Activated CD8-positive, alpha-beta memory T cell treated with anti-CD3 and anti-CD28 coated beads for 48 hours (primary cell): ENCODE measurements at places on chromosomes 16 and 17.

DNA sequence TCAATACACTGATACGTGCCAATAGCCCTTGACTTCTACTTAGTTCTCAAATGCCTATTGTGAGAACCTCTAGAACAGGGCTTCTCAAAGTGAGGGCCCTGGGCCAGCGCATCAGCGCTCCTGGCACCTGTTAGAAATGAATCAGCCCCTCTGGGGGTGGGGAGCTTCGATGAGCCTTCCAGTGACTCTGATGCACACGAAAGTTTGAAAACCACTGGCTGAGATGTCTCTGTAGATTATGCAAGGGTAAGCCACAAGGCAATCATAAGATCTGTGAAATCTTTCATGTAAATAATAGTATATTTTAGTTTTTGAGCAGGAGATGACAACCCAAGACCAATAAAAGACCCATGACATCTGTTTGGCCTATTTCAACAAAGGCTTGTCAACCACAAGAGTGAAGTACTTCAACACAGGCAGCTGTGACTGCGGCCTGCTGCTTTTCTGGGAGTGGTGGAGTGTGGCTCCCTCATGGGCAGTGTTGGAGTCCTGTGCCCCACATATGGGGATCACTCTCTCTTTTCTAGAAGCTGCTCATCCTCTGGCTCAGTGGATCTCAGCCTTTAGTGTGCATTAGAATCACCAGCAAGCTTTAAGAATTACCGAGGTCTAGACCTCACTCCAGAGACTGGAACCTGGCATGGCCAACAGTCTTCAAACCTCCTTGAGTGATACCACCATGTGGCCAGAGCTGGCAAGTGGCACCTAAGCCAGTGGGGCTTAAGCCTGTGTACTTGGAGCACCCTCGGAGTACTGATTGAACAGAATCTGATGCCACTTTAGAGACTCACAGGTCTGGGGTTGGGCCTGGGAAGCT lies 5.8 kb downstream of the MTHFSD start:
- no peak for DNase-seq

DNA sequence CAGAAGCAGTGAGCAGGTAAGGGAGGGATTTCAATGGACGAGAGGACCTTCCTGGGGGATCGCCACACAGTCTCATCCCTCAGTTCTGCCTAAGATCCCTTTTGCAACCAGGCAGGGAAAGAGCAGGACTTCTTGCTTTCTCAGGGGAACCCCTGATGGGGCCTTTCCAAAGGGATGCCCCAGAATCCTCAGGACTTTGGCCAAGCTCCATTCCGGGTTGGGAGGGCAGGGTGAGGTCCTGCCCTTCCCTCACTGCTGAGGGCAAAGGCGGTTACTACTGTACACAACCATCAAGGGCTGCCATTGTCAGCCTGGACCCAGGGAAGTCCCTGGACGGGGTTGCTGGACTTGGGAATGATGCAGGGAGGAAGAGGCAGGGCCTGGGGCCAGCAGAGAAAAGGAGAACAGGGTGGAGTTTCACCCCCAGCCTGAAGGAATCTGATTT lies 9.7 kb downstream of the PRR29 start:
- no peak for DNase-seq

GRCh38 chr17:50785946-50786570 lies 18.7 kb upstream of the ANKRD40CL start:
- no peak for DNase-seq

DNA sequence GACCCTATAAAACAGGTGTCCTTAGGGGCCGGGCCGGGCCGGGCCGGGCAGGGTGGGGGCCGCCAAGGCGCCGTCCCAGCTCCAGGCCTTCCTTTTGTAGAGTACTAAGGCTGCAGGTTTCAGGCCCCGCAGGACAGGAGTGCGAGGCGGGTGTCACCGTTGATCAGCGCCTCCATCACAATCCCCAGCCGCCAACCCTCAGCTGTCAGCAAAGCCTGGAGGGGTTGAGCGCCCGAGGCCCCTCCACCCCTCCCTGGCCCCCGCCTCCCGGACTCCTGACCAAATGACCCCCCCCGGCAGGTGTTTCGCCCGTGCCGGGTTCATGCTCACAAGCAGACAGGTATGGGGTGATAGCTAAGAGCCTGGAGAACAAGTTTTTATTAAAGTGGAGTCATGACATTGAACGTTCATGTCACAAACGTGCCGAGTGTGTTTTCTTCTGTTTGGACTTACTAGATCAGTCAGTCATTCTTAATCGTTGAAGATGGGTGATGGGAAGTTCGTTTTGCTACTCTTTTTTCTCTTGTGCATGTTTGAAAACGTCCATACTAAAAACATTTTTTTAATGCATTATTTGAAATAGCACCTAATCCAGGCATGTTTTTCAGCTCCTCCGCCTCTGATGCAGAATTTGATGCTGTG lies 534 bp downstream of the ARL2BP start:
- no peak for DNase-seq

DNA sequence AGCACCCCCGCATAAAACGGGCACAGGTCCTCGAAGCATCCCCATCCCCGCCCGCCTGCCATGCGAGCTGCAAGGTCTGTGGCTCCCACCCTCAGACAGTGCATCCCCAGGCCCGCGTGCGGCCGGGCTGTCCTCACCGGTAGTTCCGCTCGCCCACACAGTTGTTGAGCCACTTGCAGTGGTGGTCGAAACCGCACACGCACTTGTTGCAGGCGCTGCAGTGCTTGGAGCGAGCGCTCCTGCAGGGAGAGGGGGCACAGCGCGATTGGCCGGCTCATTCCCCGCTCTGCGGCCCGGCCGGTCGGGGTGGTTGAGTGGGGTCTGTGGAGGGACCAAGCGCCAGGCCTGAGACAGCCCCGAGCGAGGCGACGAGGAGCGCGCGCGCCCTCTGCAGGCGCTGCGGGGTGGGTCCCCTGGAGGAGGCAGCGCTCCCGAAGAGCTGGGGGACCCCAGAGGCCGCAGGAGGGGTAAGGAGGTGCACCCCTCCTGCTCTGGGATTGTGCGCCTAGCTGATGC lies 6.0 kb upstream of the TPPP3 start:
- DNase-seq: no peak

GRCh38 chr16:61385392-61386071 lies 650.7 kb downstream of the CDH8 start:
- no peak for DNase-seq
